Astrocyte (in vitro differentiated cells and primary cell): ENCODE measurements at places on chromosomes 2 and 18. TPM values are rescaled to one million over a fixed set of nuclear protein-coding genes. Genes with fewer than 3 reads are reported as not detected.

DNA sequence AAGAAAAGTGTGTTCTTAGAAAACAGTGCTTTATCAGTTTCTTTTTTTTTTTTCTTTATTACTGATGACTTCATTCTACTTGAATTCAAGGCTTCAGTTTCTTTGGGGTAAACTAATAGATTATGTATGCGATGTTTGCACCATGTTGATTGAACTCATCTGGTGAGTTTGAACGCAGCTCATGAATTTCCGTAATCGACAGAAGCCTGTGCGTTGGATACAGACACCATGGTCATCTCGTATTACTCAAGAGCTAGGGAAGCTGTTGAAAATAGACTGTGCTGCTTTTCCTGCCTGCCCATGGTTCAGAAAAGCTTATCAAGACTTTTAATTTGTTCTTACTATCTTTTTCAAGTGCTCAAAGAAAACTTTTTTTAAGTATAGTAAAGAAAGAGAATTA, 185.5 kb upstream of the NRP2 start:
- peak; percentile 79 for DNase-seq

GRCh38 chr2:234495251-234496054, 1.4 kb downstream of the ARL4C start:
- DNase-seq: no peak

- no peak for DNase-seq
These were observed 159.3 kb upstream of the SERPINE2 start for GRCh38 chr2:224198436-224198835.

DNA sequence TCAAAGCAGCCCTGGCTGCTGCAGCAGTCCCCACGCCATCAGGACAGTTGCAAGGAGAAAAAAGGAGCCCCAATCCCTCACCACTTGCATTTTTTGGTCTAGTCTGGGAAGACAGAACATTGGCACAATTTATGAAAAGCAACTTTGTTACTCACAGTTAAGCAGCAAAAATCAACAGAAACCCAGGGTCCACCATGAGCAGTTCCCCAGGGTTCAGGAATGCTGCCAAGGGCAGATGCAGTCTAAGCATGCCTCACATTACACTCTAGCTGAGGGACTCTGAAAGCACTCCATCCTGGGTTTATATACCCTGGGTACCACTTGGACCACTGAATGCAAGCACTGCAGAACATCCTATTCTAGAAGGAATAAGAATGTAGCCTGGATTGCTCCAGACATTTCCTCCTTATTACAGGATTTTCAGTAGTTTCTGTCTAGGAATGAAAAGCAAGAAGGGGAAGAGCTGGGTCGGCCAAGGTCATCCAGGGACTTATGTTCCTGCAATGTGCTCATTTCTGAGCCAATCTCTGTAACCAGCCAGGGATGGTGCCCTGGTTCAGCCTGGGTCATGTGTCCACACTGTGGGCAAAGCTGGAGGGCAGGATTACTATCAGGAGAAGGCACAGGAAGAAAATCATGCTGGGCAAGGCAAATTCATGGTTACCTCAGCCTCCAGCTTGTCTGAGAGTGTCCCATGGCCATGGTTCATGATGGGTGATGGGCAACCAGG, 19.5 kb upstream of the TMEM163 start:
- DNase-seq: peak; percentile 64

- no peak for DNase-seq
These were observed 151.2 kb downstream of the SRBD1 start for GRCh38 chr2:45459860-45460259.

DNA sequence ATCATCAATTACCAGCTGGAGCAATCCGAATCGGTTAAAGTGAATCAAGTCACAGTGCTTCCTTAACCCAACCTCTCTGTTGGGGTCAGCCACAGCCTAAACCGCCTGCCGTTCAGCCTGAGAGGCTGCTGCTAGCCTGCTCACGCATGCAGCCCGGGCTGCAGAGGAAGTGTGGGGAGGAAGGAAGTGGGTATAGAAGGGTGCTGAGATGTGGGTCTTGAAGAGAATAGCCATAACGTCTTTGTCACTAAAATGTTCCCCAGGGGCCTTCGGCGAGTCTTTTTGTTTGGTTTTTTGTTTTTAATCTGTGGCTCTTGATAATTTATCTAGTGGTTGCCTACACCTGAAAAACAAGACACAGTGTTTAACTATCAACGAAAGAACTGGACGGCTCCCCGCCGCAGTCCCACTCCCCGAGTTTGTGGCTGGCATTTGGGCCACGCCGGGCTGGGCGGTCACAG, 496 bp upstream of the ITGA4 start:
- DNase-seq: peak; percentile 20

- DNase-seq: no peak
These were observed 98.4 kb upstream of the FIGN start for GRCh38 chr2:163834221-163834620.

DNA sequence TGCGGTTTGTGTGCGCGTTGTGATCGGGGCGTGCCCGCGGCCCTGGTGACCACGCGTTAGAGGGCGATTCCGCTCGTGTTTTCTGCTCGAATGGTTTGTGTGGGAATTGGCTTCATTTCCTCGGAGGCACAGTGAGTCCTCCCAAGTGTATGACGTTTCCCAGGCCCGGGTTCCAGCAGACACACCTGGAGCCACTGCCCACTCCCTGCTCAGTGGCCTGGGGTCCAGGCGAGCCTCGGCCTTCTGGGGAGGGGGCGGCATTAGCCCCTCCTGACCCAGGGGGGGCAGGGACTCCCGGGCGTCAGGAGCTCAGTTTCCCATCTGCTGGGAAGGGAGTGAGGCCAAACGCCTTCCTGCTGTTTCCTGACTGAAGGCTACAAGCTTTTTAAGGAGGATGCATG, 92.1 kb downstream of the NFATC1 start:
- DNase-seq: no peak

DNA sequence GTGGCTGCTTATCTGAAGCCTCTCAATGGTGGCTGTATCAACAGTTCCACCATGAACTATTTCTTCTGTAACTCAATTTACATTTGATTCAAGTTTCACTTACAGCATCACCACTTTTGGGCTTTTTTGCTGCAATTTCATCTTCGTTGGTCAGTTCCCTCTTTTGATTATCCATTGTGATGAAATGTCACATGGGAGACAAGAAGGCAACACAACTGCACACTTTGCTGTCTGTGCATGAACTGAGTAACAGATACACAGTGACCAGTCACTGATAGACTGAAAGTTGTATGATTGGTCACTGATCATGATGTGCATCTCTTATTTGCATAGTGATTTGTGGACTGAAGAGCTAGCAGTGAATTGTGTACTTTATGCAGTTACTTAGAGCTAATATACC, 130.7 kb upstream of the RNF152 start:
- DNase-seq: no peak

GRCh38 chr18:63213936-63214671, 105.5 kb downstream of the BCL2 start:
- no peak for DNase-seq

DNA sequence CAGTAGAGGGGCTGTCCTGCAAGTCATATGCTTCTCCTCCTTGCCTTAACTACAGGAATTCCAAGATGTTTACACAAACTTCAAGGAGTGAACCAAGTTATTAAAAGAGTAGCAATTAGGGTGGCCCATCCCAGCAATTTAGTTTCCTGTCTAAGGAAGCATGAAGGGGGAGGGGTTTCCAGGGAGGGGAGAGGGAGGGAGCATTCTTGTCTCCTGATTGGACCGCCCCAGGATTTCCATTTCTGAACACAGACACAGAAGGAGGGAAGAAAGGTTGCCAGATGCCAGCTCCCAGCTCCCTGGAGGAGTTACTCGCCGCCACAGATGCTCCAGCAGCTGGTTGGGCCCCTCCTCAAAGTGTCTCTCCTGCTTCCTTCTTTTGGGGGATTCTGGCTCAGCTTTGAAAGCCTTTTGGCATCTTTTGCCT, 107.6 kb downstream of the TRIB2 start:
- peak; percentile 63 for DNase-seq

DNA sequence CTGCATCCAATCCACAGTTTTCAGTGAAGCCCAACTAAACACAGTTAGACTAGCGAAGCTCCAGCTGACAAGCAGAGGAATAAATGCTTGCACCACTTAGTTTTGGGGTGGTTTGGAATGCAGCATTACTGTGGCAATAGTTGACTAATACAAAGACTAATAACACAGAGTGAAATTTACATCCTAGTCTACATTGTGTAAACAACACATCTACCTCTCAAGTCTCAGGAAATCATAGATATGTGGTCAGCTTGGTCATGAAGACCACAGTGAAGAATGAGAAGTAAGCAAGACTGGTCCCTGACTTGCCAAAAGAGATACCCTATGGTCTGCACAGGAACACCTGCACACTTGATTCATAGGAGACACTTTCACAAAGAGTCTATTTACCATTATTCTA, 155.1 kb upstream of the TANK start:
- peak; percentile 2 for DNase-seq

DNA sequence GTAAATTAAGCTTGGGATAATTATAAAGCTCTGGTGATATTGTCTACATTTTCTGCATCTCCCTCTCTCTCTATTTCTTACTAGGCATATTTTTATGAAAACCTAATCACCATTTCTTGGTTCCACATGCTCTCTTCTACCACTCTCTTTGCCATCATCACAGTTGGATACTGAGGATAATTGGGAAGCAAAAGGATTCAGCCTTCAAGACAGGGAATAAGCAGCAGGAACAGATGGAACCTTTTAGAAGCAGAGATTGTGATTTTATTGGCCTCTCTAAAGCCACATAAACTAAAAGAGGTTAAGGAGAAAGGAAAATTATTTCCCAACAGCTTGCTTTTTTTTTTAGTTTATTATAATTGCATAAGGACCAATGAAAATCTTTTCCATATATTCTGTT, 226.3 kb upstream of the SPHKAP start:
- DNase-seq: no peak

DNER gene
- 0.82 and 1.0 TPM in 2 replicates for total RNA-seq

ALPI gene
- not detected in 2 replicates for total RNA-seq

APCDD1 gene
- 4.4 and 5.4 TPM in 2 replicates for total RNA-seq

SGPP2 gene
- 0.19 and 0.20 TPM in 2 replicates for total RNA-seq

SEMA4C gene
- total RNA-seq: 30.7 and 32.8 TPM in 2 replicates

MC4R gene
- total RNA-seq: not detected in 2 replicates

PPP1R1C gene
- 0.50 and 1.2 TPM in 2 replicates for total RNA-seq

GREB1L gene
- total RNA-seq: 4.3 and 16.2 TPM in 2 replicates

CHMP3 gene
- 81.1 and 91.0 TPM in 2 replicates for total RNA-seq
